ENCODE measurements at places on chromosomes 6 and 20.
A peak's percentile ranks its signal among the peaks of the same experiment; 100 is the strongest.

GRCh38 chr6:143953922-143954321 lies 54.1 kb downstream of the PLAGL1 start:
- ATAC-seq = no peak

DNA sequence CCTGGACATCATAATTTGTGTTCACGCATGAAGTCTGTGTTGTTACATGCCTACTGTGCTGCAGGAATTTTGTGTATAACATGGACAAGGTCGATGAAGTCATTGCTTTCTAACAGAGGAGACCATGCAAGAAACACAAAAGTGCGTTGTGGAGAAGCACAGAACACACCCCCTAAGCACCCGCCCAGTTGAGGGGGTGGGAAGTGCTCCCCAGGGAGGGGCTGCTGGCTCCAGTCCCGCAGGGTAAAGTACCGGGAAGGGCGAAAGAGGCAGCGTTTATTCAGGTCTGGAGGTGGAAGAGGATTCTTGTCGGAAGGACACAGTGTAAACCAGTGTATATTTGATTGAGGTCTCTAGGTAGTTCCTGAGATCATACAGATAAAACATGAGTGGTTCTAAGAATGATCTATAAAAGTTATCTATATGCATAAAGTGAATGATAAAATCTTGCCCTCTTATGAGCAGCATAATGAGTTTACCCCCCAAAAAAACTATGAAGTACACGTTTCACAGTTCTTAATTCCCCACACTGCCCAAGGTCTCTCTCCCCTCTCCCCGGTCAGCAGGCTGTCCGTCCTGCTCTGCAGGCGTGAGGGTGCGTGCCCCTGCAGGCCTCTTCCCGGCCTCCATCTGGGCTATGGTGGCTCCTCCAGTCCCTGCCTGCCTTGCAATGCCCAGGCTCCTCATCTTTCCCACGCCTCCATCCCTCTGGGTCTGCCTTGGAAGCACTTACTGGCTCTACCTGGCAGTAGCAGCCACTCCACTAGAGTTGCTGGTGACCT lies 159.7 kb downstream of the THBS2 start:
- no peak for ATAC-seq

- no peak for ATAC-seq
Measured at GRCh38 chr6:3244003-3244831, 14.5 kb upstream of the PSMG4 start.

- ATAC-seq = peak; percentile 92
Measured at GRCh38 chr6:17589406-17590096, 10.6 kb upstream of the FAM8A1 start.

DNA sequence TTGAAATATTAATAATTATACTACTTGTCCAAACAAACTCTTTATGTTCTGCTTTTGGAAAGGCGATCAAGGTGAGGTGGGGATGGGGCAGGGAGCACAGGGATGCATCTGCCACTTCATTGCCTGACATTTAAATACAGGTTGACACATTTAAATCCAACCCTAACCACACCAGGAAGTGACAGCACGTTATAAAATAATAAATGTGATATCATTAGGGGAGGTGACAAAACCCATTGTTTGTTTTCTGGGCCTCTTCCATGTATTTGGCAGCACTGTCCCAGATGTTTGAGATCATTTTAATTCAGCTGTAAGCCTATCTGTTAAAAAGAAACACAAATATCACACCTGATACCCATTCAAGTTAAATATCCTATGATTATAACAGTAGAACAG lies 342.4 kb upstream of the ARID1B start:
- peak; percentile 36 for ATAC-seq

DNA sequence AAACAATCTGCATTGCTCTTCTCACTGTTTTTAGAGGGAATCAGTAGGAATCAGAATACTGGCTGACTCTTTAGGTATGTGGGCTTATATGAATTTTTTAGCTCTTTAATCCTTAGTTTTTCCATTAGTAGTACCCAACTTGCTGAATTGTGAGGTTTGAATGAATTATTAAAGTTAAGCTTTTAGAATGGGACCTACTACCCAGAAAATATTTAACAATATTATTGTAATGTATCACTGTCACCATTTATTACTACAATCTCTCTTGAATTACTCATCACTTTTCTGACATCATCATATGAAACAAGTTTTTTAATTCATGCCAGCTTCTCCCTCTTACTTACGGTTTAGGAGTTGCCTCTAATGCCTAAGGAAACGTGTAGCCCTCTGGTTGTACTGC lies 212.7 kb downstream of the BCKDHB start:
- ATAC-seq = no peak

- peak; percentile 26 for ATAC-seq
Measured at GRCh38 chr20:47704746-47705496, 80.4 kb downstream of the SULF2 start.

GRCh38 chr6:82145926-82146452 lies 101.6 kb downstream of the IBTK start:
- ATAC-seq = no peak

- ATAC-seq = no peak
Measured at GRCh38 chr6:168033791-168034190, 36.3 kb downstream of the KIF25 start.

DNA sequence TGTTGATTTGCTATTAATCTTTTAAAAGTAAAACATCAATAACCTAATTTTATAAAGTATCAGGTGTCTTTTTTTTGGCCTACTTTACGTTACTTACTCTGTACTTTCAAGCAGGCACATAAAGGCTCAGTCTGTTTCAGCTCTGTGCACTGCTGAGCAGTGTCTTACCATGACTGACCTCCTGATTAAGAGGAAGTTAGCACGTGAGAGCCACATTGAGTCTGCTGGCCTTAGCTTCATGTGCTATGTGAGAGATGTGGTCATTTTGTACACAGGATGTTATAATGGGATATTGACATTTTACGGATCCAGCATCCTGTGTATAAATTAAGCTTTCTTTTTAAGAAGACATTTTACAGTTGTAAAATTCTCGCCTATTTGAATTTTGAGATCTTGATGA lies 31.9 kb downstream of the ARID1B start:
- peak; percentile 51 for ATAC-seq

- no peak for ATAC-seq
Measured at GRCh38 chr6:54112151-54112650, 958 bp downstream of the MLIP start.

- ATAC-seq = no peak
Measured at GRCh38 chr20:33653218-33653899, 8.8 kb upstream of the C20orf144 start.

GRCh38 chr20:49603209-49603627 lies 35.3 kb upstream of the PTGIS start:
- ATAC-seq = no peak

GRCh38 chr6:167791091-167791779 lies 35.5 kb upstream of the AFDN start:
- ATAC-seq = peak; percentile 27

- ATAC-seq = no peak
Measured at GRCh38 chr6:89100114-89100513, 17.8 kb downstream of the SRSF12 start.

GRCh38 chr6:29559524-29560287 lies at the start of gene UBD:
Gene UBD (minus strand): TSS chr6:29559732. CDS start chr6:29559701, 31 bp downstream.
- ATAC-seq = no peak

- ATAC-seq = no peak
Measured at GRCh38 chr6:127382413-127382812, 39.0 kb upstream of the ECHDC1 start.

DNA sequence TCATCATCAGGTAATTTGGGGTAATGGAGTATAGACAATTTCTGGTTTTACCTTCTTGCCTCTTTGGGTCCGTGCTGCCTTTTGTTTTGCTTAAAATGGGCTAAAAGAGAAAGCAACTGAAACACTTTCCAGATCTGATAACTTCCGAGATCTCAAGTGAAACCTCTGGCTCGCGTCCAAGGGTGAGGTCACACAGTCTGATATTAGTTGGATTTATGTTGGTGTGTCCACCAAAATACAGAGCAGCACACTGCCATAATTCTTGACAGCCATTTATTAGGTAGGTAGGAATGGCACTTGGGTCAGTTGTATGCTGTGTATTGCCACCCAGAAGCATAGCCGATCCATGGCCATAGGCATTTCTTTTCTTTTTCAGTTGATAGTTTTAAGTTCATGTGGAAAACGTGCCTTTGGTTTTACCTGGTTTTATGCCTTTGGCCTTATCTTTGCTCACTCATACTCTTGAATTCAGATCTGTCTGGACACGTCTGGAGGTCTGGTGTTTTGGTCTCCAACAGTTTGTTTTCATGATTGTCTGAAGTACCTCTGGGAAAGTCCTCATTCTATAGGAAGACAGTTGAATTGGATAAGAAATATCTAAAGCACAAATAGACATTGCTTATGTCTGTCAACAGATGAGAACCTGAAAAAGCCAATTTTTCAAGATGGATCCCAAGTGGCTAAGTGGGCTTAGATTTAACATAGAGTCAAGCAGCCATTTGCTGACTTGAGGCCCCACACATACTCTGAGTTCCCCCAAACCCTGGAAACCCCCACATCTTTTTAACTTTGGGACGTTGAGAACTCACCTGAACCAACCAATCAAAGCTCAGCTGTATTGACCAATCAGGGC lies 320.8 kb downstream of the SOX4 start:
- no peak for ATAC-seq

DNA sequence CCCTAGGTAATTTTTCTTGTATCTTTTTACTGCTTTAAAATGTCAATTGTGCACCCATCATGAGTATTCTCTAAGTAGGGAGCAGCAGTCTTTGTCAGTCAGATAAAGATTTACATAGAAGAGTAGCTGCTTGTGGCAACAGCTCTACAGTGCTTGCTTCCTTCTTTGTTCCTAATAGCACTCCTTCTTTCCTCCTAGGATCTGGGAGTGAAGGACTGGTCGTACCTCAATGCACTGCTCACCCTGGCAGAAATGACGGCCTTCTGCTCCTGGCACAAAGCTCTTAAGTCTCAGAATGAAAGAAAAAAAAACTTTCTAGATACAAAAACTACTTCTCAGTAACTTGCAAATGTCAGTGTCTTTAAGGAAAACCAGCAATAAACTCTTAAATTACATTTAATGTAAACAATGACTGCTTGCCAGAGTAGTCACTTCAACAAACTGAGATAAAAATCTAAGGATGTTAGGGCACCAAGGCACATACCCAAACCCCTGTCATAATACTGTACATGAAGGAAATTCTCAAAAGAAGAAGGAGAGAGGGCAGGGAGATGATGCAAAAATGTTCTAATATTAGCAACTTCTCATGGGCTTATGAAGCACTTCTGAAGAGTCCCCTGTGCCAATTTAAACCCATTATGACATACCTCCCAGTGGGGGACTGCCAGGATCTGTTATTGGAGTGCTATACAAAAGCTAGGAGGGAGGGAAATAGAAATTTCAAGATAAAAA lies 34.0 kb downstream of the NCOA6 start:
- ATAC-seq = no peak

GRCh38 chr6:161674930-161675682 lies 401.2 kb upstream of the AGPAT4 start:
- ATAC-seq = no peak

- no peak for ATAC-seq
Measured at GRCh38 chr6:143957679-143958274, 50.3 kb downstream of the PLAGL1 start.

GRCh38 chr6:11445146-11445545 lies 92.4 kb upstream of the TMEM170B start:
- ATAC-seq = no peak

GRCh38 chr6:111367393-111368088 lies 115.5 kb downstream of the REV3L start:
- no peak for ATAC-seq

GRCh38 chr6:72953971-72954381 lies 271.3 kb downstream of the KHDC1L start:
- no peak for ATAC-seq

GRCh38 chr6:53710788-53711187 lies 45.2 kb upstream of the KLHL31 start:
- no peak for ATAC-seq
